Activated T-cell treated with anti-CD3 and anti-CD28 coated beads, Interleukin-2, amount 50 U/mL, for 1 hour (primary cell): ENCODE measurements at places on chromosomes 2 and 18.

- no peak for DNase-seq
Measured at GRCh38 chr2:233833345-233833744, 21.0 kb downstream of the HJURP start.

GRCh38 chr2:150620416-150620815 is 132.9 kb upstream of the RND3 start:
- no peak for DNase-seq

- DNase-seq, result no peak
Measured at GRCh38 chr2:137886083-137886831, 78.0 kb upstream of the HNMT start.

- DNase-seq, result no peak
Measured at GRCh38 chr2:174929786-174930185, 75.4 kb downstream of the CHN1 start.

- no peak for DNase-seq
Measured at GRCh38 chr2:96415684-96416083, 80.1 kb downstream of the NCAPH start.

GRCh38 chr2:232871418-232871834 is 1.4 kb downstream of the SNORC start:
- no peak for DNase-seq

GRCh38 chr2:118530976-118531375 is 316.5 kb downstream of the EN1 start:
- no peak for DNase-seq

DNA sequence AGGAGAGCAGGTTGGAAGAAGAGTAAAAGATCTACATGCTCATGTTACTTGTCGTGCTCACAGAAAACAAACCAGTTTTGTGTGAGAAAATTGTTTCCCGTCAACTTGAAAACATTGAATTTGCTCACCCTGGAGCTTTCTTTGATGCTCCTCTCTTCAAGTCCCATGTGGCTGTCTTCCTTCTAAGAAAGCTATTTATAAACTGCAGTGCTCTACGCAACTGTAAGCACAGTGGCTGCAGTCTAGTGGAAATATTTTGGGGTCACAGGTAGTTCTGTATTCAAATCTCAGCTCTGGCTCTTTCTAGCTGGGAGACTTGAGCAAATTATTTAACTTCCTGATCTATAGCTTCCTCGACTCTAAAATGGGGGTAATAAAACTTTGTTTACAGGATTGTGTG is 211.8 kb downstream of the PLCL1 start:
- no peak for DNase-seq

DNA sequence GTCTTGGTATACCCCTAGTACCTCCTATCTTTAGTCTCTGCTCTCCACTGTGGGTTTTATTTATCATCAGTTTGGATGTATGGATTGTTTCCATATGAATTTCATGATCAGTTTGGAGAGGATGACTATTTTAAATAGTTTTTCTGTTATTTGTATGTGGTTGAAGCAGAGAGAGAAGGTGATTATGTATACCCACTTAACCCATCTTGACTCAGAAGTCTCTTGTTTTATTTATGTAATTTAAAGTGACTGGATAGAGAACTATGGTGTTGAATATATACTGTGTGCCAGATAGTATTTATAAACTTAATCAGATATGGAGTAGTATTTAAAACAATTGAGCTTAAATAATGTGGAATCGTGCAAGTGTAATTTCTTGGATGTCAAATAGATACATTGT is 39.9 kb downstream of the SMAD4 start:
- no peak for DNase-seq

- no peak for DNase-seq
Measured at GRCh38 chr18:47274961-47275360, 23.5 kb upstream of the SKOR2 start.

DNA sequence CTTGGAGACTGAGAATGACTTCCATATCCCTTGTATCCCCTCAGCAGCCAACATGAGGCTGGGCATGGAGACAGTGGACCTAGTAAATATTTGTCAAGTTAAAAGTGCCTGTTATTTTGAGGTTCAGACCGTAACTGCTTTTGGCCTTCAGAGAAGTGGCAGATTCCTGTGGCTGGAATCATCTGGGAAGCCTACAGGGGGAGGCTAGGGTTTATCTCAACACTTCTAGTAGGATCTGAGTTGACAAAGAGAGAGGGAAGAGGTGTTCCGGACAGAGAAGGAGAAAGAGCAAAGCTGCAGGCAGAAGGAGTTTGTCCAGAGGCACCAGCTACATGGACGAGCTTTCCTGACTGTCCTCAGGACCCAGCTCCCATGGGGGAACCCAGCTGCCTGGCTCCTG is 27.0 kb downstream of the SLC14A2 start:
- DNase-seq, result no peak

GRCh38 chr2:162254236-162254871 is 11.1 kb upstream of the FAP start:
- DNase-seq, result no peak

DNA sequence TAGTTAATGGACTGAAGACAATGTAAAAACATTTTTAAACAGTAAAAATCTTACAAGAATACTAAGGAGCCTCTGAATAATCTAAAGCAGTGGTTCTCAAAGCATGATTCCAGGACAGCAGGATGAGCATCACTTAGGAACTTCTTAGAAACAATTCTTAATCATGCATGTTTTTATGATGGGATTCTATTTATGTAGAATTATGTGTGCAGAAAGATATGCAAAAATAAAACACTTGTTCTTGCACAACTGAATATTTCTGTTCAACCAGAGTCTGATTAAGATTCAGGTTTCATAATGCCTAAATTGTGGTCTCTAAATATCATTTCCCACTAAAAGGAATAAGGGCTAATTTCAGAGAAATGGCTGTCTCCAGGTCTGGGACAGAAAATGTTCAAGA is 69.2 kb upstream of the MTIF2 start:
- no peak for DNase-seq

DNA sequence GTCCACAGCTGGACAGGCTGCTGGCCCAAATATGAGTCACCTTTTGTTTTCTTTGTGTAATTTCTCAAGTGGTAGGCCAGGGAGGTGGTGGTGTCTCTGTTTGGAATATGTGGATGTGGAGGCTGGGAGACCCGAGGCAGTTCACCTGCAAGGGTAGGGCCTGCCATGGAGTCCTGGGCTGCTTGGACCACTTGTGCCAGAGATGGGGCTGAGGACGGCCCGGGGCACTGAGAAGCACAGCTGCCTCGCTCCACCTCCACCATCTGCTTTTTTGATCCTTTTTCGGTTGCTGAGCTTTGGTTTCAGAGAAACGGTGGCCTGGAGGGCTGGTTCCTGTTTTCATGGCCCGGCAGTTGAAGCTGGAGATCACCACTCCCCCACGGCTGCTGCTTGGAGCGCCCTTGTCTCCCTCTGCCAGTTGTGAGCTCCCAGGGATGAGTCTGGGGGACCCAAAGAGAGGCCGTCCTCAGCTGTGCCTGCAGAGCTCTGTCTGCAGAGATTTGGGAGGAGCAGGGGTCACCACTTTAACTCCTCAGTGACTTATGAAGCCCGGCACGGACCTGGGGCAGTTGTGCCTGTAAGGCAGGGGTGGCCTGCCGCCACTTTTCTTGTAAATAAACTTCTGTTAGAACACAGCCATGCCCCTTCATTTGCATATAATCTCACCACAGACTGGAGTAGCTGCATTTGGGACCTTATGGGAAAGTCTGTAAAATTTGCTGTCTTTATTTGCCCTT is 67.6 kb upstream of the MCFD2 start:
- no peak for DNase-seq

DNA sequence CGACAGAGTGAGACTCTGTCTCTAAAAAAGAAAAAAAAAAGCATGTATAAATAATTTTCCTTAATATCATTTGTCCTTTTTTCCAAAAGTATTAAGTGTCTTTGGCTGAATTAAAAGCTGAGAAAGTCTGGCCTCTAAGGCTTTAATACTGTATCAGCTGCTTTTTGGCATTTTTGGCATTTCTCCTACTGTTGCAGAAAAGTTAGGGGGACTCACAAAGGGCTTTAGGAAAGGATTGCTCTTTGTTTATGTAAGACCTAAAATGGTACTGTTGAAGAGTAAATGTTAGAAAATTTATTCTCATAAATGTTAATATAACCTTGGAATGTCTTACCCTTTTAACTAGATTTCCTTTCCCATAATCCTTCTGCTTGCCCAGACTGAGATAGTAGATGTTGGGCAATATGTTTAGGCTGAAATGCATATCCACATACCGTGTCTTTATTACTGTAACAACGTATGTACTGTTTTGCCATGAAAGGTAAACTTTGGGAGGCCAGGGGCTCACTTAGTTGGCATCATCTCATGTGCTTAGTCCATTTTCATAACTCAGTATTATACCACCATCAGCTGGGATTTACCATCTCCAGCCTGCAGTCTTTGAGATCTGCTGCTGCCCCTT is 18.0 kb upstream of the STON1 start:
- DNase-seq, result no peak
